ENCODE measurements at places on chromosomes 4 and X.

DNA sequence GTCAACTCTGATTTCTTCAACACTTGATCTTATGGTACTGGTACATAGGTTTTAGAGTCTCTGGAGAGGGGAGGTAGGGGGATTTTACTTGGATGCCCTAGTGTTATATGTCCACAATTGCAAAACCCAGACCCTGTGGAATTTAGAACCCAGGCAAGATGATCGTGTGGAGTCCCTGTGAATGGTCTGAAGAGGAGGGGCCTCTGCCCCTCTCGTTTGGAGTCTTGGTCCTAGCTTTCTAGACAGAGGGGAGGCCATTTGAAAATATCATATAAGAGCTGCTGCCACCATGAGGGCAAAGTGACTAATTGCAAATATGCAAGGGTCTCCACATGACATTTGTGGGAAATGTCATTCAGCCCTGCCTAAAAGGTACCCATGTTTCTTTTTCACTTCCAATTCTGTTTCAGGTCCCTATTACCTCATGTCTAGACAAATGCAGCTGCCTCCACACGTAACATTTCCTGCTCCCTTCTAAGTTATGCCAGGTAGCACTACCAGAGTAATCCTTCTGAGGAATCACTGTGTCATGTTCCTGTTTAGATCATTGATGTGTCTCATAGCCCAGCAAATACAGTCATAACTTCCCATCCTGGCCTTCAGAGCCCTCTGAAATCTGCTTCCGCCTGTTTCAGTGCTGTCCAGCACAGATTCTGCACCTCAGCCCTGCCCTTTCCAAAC lies 126.8 kb downstream of the KLHL8 start:
- no peak for DNase-seq
- H3K4me1 ChIP-seq: peaks cover 13% of the 10 kb centered on the region
- H3K36me3 ChIP-seq: peaks cover 3% of the 10 kb centered on the region

DNA sequence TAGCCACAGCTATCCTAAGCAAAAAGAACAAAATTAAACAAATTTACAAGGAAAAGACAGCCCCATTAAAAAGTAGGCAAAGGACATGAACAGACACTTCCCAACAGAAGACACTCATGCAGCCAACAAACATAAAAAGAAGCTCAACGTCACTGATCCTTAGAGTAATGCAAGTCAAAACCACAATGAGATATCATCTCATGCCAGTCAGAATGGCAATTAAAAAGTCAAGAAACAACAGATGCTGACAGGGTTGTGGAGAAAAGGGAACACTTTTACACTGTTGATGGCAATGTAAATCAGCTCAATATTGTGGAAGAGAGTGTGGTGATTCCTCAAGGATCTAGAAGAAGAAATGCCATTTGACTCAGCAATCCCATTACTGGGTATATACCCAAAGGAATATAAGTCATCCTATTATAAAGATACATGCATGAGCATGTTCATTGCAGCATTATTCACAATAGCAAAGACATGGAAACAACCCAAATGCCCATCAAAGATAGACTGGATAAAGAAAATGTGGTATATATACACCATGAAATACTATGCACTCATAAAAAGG lies 163.0 kb upstream of the TET2 start:
- no peak overlapping the region for H3K4me3 ChIP-seq
- DNase-seq: no peak
- H3K4me1 ChIP-seq: no peaks in the 10 kb centered on the region

GRCh38 chr4:167717495-167717894 lies 374.8 kb upstream of the ANXA10 start:
- no peak overlapping the region for H3K4me3 ChIP-seq
- peaks cover under 1% of the 10 kb centered on the region for H3K4me1 ChIP-seq
- H3K27ac ChIP-seq: no peak overlapping the region
- no peak for DNase-seq

DNA sequence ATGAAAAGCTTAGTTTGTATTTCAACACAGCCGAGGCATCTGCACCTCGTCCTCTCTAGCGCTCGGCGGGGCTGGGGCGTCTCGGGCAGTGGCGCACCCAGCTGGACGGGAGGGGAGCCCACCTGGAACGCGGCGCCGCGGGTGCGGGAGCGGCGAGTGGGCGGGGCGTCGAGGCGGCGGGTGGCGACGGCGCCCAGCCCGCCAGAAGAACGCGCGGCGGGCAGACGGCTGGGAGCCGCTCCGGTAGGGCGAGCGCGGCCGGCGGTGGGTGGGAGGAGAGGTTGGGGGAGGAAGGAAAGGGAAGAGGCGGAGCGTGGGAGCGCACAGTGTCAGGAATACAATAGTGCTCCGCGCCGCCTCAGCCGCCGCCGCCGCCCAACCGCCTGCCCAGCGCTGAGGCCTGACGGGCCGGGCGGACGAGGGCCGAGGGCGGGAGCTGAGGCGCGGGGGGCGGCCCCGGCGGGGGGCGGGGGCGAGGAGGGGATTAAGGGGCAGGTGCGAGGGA lies at the start of gene JADE3:
JADE3 (plus strand) TSS at position 324 of the 505 bp plus-strand sequence. CDS start 72,474 bp downstream, outside the sequence.
- H3K4me3 ChIP-seq: peak within 1 kb of the TSS; percentile 86
- peaks cover 13% of the 10 kb centered on the region for H3K4me1 ChIP-seq
- H3K27ac ChIP-seq: no peak within 1 kb of the TSS
- no peaks in the 10 kb centered on the region for H3K36me3 ChIP-seq
- H3K27me3 ChIP-seq: no peaks in the 10 kb centered on the region

DNA sequence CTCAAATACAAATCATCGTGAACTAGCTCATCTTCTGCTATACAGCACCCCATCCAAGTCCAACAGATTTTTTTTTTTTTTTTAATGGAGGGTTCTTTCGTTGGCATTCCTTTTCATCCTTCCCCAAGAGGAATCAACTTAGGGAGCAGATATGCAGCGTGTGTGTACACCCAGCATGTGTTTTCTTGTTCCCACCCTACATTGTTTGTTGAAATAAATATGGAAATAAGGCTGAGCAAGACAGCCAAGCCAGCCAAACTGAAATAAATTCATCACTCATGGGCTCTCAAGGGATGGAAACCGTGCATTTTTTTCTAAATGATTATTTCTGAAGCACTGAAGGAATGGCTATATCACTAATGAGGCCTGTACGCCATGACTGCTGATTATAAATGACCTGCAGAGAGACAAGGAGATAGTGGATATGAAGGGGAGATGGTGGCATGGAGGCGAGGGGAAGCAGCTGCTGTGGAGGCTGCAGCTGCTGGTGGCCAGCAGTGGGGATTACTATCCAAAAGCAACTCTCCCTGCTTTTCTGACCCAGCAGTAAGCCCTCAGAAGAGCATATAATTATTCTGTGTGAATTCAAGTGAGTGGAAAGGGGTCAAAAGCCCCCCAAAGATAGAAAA lies 173.9 kb downstream of the MGST2 start:
- no peak overlapping the region for H3K4me3 ChIP-seq
- peaks cover 31% of the 10 kb centered on the region for H3K4me1 ChIP-seq
- no peaks in the 10 kb centered on the region for H3K27me3 ChIP-seq
- no peak for DNase-seq

DNA sequence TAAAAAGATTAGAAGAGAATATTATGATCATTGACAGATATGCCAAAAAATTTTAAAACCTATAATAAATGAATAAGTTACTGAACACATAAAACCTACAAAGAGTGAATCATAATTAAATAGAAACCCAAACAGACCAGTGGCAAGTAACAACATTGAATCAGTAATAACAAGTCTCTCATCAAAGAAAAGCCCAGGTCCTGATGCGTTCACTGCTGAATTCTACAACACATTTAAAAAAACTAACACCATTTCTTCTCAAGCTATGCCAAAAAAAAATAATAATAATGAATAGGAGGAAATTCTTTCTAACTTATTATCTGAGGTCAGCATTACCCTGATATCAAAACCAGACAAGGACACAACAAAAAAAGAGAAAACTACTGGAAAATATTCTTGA lies 30.6 kb downstream of the ACTRT1 start:
- H3K27me3 ChIP-seq: no peaks in the 10 kb centered on the region
- no peak overlapping the region for H3K27ac ChIP-seq
- H3K4me1 ChIP-seq: peaks cover 8% of the 10 kb centered on the region
- no peak overlapping the region for H3K4me3 ChIP-seq

DNA sequence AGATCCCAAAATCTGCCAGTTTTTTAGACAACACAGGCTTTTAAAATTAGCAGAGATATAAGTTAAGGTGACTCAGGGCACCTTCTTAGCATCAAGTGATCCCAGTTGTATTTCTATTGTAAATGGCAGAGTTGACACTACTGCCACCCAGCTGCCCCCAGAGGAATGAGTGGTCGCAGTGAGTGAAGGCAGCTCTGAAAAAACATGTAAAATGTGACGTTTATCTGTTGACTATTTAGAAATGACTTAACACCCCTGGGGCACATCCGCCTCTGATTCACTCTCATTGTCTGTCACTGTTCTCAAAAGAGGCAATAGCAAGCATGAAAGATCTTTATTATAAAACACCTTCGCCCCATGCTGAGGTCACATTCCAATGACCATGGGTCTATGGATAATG lies 592.4 kb downstream of the ACTRT1 start:
- no peaks in the 10 kb centered on the region for H3K4me1 ChIP-seq
- H3K27me3 ChIP-seq: no peaks in the 10 kb centered on the region
- DNase-seq: no peak
- no peaks in the 10 kb centered on the region for H3K36me3 ChIP-seq
- no peak overlapping the region for H3K27ac ChIP-seq
- no peak overlapping the region for H3K4me3 ChIP-seq

- H3K4me3 ChIP-seq: no peak overlapping the region
- no peaks in the 10 kb centered on the region for H3K27me3 ChIP-seq
- peaks cover 6% of the 10 kb centered on the region for H3K36me3 ChIP-seq
- peaks cover 30% of the 10 kb centered on the region for H3K4me1 ChIP-seq
- DNase-seq: no peak
- H3K27ac ChIP-seq: no peak overlapping the region
Observed at GRCh38 chr4:52890521-52890791, 28.3 kb downstream of the RASL11B start.

DNA sequence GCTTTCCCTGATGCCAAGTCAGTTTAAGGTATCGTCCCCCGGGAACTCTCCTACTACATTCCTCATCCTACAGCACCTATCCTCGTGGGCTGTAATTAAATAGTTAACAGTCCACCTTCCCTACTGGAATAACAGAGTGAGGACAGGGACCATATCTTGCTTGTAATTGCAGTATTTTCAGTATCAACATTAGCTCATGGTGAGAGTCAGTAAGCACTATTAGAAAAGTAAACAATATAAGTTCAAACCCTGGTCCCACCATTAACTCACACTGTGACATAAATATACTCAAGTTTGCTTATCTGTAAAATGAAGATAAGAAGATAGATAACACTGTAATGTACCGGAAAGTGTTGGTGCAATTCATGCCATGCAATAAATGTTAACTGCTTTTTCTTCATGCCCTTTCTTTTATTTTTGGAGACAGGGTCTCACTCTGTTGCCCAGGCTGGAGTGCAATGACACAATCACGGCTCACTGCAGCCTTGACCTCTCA lies 61.3 kb downstream of the SH3RF1 start:
- no peak for DNase-seq
- H3K36me3 ChIP-seq: peaks cover 18% of the 10 kb centered on the region
- no peaks in the 10 kb centered on the region for H3K27me3 ChIP-seq
- H3K27ac ChIP-seq: no peak overlapping the region
- H3K4me1 ChIP-seq: peaks cover 18% of the 10 kb centered on the region

DNA sequence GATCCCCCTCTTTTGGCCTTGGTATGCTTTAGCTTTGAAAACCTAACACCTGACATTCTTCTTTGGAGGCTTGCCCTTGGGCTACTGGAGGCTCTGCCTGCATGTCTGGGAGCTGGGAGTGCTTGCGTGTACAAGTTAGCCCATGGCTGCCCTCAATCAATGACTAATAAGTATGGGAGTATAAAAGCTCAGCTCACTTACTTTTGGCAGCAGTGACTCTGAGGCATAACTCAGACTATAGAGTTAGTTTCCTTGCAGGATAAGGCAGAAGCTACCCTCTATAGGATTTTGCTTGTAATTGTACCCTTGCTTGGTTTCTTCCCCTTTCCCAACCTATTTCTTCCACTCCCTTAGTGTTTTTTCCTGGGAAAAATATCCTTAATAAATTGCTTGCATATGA lies 247.9 kb downstream of the PPP1R2C start:
- no peak for DNase-seq
- no peaks in the 10 kb centered on the region for H3K27me3 ChIP-seq
- peaks cover 12% of the 10 kb centered on the region for H3K4me1 ChIP-seq
- H3K4me3 ChIP-seq: no peak overlapping the region
- no peaks in the 10 kb centered on the region for H3K36me3 ChIP-seq
- H3K27ac ChIP-seq: no peak overlapping the region

DNA sequence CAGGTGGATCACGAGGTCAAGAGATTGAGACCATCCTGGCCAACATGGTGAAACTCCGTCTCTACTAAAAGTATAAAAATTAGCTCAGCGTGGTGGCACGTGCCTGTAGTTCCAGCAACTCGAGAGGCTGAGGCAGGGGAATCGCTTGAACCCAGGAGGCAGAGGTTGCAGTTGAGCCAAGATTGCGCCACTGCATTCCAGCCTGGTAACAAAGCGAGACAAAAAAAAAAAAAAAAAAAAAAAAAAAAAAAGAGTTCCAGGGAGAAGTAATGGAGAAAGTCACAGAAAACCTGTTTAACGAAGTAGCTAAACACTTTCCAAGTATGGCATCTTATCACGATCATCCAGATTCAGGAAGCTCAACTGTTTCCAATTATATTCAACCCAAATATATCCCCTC lies 10.9 kb downstream of the KLHL4 start:
- H3K27ac ChIP-seq: no peak overlapping the region
- H3K4me1 ChIP-seq: no peaks in the 10 kb centered on the region
- no peaks in the 10 kb centered on the region for H3K27me3 ChIP-seq
- no peaks in the 10 kb centered on the region for H3K36me3 ChIP-seq
- DNase-seq: no peak

DNA sequence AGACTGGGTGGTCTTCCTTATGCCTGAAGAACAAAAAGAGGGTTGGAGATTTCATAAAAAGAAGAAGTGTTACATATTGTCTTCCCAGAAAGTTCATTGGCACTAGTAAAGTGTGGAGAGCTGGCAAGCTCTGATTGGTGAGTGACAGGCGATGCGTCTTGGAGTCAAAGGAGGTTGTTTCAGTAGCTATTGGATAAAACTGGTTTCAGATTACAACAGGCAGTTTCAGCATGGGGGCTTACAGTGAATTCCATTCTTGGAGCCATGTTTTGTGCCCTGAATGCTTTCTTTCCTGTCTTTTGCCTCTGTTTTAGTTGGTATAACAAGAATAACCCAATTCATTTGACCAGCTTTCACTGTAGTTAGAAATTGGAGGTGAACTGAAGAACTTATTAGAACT lies 750.5 kb downstream of the ADGRL3 start:
- H3K27me3 ChIP-seq: no peaks in the 10 kb centered on the region
- peaks cover 15% of the 10 kb centered on the region for H3K36me3 ChIP-seq
- no peak for DNase-seq
- peaks cover 12% of the 10 kb centered on the region for H3K4me1 ChIP-seq

GRCh38 chrX:115940888-115941332 lies 229.6 kb upstream of the AGTR2 start:
- no peaks in the 10 kb centered on the region for H3K27me3 ChIP-seq
- H3K4me1 ChIP-seq: no peaks in the 10 kb centered on the region
- no peak for DNase-seq
- H3K27ac ChIP-seq: no peak overlapping the region
- no peak overlapping the region for H3K4me3 ChIP-seq
- H3K36me3 ChIP-seq: peaks cover 59% of the 10 kb centered on the region

GRCh38 chr4:70158576-70158975 lies 4.5 kb downstream of the PRR27 start:
- H3K36me3 ChIP-seq: no peaks in the 10 kb centered on the region
- no peaks in the 10 kb centered on the region for H3K27me3 ChIP-seq
- no peak for DNase-seq
- no peak overlapping the region for H3K4me3 ChIP-seq
- no peak overlapping the region for H3K27ac ChIP-seq

GRCh38 chr4:167784826-167785225 lies 307.5 kb upstream of the ANXA10 start:
- H3K27ac ChIP-seq: no peak overlapping the region
- H3K4me3 ChIP-seq: no peak overlapping the region
- no peaks in the 10 kb centered on the region for H3K27me3 ChIP-seq
- peaks cover 1% of the 10 kb centered on the region for H3K4me1 ChIP-seq
- DNase-seq: no peak
